ENCODE measurements at places on chromosomes 5 and 9.

GRCh38 chr5:158807-159447, 32.4 kb upstream of the LRRC14B start:
- no peak for DNase-seq

GRCh38 chr5:21581508-21581907, 1271.6 kb downstream of the CDH12 start:
- no peak for DNase-seq

DNA sequence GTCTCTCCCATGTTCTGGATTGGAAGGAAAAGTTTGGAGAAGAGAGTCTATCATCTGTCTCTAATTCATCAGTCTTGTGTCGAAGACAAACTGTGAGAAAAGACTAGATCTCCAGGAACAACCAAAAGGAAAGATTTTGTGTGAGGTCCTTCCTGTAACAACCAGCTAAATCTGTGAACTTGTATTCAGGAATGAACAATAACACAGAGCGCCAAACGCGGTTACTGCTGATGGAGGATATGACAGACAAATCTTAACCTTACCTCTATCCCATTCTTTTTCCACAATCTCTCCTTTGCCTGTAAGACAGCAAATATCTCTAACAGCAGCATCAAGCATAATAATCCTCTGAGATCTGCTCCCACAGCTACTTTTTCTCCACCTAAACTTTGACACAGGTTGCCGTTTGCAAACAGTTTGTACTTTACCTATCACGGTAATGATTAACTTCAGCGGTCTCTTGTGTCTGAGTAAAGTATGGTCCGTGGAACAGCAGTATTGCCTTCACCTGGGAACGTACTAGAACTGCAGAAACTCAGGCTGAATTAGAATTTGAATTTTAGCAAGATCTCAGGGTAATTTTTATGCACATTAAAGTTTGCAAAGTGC, 387.6 kb downstream of the ELAVL2 start:
- no peak for DNase-seq

DNA sequence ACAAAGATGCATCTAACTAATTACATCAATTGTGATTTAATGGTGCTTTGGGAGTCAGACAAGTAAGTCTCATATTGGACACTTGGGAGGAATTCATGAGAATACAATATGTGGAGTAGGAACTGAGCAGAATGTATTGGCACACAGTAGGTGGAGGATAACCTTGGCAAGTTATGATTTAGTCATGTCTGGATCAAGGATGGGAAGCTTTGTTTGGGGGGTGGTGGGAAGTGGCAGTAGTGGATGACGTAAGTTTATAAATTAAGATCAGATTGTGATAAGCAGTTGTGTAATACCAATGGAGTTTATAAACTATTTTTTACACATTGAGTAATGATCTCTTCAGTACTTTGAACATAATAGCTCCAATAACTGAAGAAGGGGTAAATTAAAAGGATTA, 67.0 kb downstream of the SGCD start:
- no peak for DNase-seq

GRCh38 chr5:1208743-1209488, 7.5 kb downstream of the SLC6A19 start:
- DNase-seq = no peak

- no peak for DNase-seq
Measured at GRCh38 chr9:98943682-98944056, at the start of gene COL15A1. TSS of gene COL15A1 (plus strand) at chr9:98943907. CDS start at chr9:98944062, 155 bp downstream.

GRCh38 chr5:122756264-122756911, 18.5 kb upstream of the SNX2 start:
- DNase-seq = peak; percentile 9

DNA sequence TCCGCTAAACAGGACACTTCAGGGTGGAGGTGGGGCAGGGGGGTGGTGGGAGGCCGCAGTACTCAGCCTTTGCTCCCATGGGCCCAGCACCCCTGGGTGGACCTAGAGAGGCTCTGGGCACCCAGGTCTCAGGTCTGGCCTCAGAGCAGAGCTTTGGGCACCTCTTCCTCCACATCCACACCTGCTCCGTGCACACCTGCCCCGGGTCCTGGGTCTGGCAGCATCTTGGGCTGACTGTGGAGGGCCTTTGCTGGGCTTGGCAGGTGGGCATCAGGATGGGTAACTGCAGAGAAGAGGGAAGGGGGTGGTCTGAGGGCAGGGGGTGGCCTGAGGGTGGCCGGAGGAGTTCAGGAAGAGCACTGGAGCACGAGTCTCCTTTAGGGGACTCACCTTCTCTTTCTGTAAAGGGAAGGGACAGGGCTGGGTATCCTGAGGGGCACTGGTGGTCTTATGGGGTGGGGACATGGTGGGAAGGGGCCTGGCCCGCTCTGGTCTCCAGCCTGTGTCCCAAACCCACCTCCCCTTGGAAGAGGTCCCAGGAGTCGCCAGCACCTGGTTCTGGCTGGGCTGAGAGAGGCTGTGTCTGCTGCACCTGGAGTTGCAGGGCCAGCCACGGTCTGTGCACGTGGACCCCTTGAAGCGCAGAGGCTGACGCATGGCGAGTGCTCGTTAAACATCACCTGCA, 106.7 kb upstream of the IER5L start:
- no peak for DNase-seq

DNA sequence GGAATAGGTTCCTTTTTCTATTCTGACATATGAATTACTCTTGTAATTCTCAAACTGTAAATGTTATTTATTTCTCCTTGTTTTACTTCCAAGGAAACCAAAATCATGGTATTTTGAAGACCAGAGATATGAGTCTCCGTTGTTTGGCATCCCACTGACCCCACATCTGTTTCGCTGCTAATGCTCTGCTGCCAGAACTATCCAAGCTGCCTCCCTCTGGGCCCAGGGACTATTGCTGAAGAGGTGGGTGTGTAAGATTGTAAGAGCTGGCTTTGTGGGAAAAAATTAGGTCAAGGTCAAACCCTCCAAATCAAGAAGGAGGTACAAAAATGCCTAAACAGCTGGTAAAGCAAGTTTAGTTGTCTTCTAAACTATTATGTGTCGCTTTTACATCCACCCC, 129.4 kb upstream of the MYO10 start:
- no peak for DNase-seq

GRCh38 chr9:3830291-3830690, 304.5 kb upstream of the RFX3 start:
- DNase-seq = no peak

- DNase-seq = peak; percentile 86
Measured at GRCh38 chr9:107749787-107750444, 260.3 kb upstream of the KLF4 start.

- DNase-seq = no peak
Measured at GRCh38 chr5:173753307-173754168, 134.6 kb upstream of the CPEB4 start.

DNA sequence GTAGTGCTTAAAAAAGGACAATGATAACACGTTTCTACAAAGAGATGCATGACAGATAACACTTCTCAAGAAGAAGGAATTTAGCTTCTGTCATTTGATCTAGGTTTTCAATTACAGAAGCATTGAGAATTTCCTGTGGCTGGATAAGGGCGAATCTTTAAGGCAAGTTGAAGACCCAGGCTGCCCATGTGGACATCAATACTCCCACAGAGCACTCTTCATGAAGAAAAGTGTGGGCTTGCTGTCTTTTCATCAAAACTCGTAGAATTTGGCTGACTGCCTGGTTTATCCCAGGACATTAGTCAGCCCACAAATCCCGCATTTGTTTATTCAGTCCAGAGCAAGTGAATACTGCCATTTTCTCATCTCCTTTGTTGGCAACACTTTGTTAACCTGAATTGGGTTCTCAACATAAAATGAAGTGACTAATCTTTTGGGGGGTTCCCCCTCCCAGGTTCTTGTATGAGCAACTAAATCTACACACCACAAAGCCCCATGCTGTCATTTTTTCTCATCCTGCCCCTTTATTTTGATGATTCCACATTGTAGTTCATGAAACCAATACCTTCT, 43.4 kb upstream of the CDKN2B start:
- peak; percentile 38 for DNase-seq

GRCh38 chr5:67383451-67383850, 186.9 kb upstream of the CD180 start:
- no peak for DNase-seq

DNA sequence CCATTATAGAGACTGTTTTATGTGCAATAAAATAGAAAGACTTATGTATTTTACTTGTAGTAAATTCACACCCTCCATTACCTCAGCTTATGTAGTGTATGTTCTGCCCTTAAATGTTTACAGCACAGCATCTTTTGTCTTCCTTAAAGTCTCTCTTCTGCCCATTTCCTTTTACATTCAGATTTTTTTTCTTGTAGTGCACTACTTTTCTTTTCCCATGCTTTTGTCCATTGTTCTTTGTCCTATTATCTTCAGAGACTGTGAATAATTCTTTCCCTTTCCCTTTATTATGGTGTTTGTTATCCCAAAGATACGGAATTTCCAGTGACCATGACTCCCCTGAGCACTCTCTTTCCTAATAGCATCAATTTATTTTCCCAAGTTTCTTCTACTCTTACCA, 66.1 kb upstream of the TYRP1 start:
- no peak for DNase-seq

- peak; percentile 8 for DNase-seq
Measured at GRCh38 chr5:60287174-60287771, 393.7 kb upstream of the PDE4D start.

DNA sequence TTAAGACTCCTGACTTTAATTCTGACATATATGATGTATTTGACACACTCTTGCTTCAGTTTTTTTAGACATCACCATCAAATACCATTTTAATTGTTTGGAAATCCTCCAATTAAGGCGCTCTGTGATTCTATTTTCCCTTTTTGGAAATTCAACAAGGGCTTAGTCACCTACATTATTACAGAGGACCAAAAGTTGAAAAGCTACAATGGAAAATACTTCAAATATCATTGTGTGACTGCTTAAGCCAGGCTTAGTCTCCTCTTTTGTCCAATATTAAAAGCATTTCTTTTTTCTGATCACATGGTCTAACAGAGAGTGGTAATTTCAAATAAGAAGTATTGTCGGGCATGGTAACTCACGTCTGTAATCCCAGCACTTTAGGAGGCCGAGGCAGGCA, 160.3 kb downstream of the CEMIP2 start:
- DNase-seq = no peak

GRCh38 chr5:16178745-16179372, 732 bp downstream of the MARCHF11 start:
- DNase-seq = no peak

- DNase-seq = no peak
Measured at GRCh38 chr5:150644514-150644913, 4.1 kb downstream of the SYNPO start.

- DNase-seq = no peak
Measured at GRCh38 chr9:120891884-120892747, 15.1 kb upstream of the PHF19 start.

DNA sequence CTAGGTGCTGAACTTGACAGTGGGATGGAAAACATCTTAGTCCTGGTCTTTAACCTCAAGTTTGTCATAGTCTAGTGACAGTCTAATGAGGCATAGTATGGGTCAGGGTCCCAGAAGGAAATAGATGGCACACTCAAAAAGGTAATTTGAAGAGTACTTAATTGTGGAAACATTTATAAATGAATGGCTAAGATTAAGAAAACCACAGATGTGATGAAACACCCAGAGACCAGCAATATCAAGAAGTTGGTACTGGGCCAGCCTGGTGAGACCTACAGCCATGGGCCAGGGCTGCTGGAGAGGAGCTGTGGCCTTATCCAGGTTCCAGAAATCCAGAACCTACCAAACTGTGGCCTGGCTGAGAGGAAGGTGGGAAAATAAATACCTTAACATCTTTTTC, 93.5 kb upstream of the ATG10 start:
- no peak for DNase-seq

GRCh38 chr5:31913808-31914207, 260.3 kb downstream of the GOLPH3 start:
- no peak for DNase-seq

DNA sequence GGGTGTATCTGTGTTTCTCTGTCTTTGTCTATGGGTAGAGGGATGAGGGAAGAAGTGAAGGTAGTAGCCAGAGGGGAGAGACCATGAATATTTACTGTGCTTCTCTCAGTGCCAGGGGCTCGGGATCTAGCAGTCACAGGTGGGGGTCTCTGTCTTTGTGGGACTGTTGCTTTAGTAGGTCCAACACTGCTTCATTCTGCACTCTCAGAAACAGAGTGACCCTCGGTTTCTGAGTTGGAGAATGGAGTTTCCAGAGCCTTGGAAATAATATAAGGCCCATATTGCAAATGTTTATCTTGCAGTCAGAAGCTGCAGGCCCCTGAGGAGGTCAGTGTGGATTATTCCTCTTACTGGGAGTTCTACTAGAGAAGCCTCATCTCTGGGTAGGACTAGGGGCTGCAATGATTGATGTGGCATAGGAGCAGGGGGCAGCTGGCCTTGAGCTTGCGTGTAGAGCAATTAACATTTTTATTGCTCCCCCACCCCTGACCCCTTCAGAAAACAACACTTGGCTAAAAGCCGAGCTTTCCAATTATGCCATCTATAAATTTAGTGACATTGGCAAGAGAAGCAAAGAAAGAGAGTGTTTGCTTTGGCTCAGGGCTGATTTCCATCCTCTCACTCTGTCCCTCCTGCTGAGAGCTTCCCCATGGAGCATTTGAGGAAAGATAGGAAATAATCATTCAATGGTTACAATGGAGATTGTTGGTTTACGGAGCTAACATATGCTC, 55.0 kb upstream of the TRPC7 start:
- no peak for DNase-seq

GRCh38 chr5:30475429-30475828, 718.1 kb upstream of the CDH6 start:
- no peak for DNase-seq

GRCh38 chr5:6736106-6736505, 22.9 kb downstream of the TENT4A start:
- no peak for DNase-seq

GRCh38 chr5:176692839-176693476, 45.7 kb downstream of the TSPAN17 start:
- no peak for DNase-seq

- DNase-seq = no peak
Measured at GRCh38 chr5:180414176-180414575, 61.0 kb upstream of the GFPT2 start.

DNA sequence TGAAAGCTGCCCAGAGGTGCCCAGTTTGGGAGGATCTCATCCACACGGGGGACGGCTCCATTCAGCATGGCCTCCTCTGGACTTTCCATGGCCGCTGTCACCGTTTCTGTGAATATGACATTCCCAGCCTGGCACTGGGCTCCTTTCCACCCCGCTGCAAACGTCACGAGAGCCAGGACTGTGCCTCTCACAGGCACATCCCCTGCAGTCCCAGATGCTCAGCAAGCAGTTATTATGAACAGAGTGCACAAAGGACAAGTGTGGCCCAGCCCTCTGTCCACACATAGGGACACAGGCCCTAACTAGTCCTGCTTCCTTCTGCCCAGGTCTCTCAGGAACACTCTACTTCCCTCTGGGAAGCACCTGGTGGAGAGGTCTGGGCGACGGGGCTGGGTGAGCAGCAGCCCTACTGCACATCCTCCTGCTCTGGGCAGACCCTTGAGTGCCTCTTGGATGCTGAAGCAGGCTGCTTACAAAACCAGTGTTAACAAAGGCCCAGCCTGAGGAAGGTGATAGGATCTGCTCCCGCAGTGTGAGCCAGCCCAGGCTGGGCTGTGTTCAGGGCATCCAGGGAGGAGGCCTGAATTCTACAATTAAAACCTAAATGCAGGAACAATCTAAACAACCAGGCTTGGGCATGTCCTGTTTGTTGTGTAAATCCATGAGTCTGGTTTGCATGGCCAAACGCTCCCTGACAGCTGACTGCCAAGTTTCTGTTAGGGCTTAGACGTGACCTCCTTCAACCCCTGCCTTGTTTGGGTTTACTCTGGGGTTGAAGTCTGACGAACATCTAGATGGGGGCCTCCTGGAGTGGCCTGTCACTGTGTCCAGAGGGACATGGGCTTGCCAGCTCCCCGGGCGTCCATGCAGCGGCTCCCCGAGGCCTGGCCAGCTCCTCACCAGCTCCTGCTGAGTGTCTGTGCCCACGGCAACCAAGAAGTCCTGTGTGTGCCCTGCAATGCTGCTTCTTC, 269.8 kb downstream of the GADD45G start:
- no peak for DNase-seq
